ENCODE measurements at places on chromosomes 2 and 18. TPM values are rescaled to one million over a fixed set of nuclear protein-coding genes. Genes with fewer than 3 reads are reported as not detected.

Gene SOCS6
- 1.0 TPM for total RNA-seq

Gene PRKAG3
- not detected for total RNA-seq

Gene FBXO41
- total RNA-seq = 25.3 TPM

Gene CNTNAP5
- total RNA-seq = not detected

Gene RAB6C
- total RNA-seq = not detected

Gene FAHD2B
- total RNA-seq = 21.5 TPM

Gene SRBD1
- total RNA-seq = 18.1 TPM

Gene DOK6
- total RNA-seq = not detected

Gene ERMN
- 0.42 TPM for total RNA-seq

Gene CYRIA
- total RNA-seq = 1.0 TPM

- no peaks in the 10 kb centered on the region for H3K36me3 ChIP-seq
- no peak overlapping the region for H3K4me3 ChIP-seq
- H3K27me3 ChIP-seq = no peaks in the 10 kb centered on the region
- no peak for DNase-seq
- no peak overlapping the region for H3K27ac ChIP-seq
- H3K4me1 ChIP-seq = no peaks in the 10 kb centered on the region
Observed at GRCh38 chr18:47050468-47050867, 15.0 kb upstream of the ELOA2 start.

DNA sequence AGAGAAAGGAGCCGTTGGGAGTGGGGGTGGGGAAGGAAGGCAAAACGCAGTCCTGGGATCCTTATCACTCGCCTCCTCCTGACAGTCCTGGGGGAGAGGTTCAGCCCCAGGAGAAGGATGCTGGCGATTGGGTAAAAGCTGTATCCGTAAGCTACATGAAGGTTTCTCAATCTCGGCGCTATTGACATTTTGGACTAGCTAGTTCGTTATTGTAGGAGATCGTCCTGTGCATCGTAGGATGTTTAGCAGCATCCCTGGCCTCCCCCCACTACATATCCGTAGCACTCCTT, 511 bp upstream of the TP53I3 start:
- no peaks in the 10 kb centered on the region for H3K36me3 ChIP-seq
- H3K4me3 ChIP-seq = peak overlapping the region; percentile 67
- peak overlapping the region; percentile 33 for H3K27ac ChIP-seq
- no peaks in the 10 kb centered on the region for H3K27me3 ChIP-seq

GRCh38 chr2:210459407-210459806, 17.2 kb downstream of the LANCL1 start:
- no peaks in the 10 kb centered on the region for H3K4me1 ChIP-seq
- no peak for DNase-seq
- no peaks in the 10 kb centered on the region for H3K27me3 ChIP-seq

DNA sequence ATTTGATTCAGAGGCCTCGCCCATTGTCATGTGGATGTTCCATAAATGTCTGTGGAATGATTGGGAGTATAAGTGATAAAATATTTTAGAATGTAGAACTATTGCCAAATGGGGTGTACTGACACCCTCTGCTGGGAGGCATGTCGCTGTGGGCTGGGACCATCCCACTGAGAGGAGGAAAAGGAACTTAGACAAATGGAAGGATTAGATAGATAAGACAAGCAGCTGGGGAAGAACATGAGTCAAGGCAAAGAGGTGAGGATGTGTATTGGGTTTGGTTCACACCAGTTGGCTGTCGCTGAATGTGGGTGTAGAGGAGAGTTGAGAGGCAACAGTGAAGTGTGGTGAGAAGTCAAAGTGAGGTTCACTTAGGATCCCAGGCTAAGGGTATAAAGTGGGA, 4.0 kb downstream of the C2orf74 start:
- H3K27ac ChIP-seq = no peak overlapping the region
- H3K27me3 ChIP-seq = no peaks in the 10 kb centered on the region
- no peaks in the 10 kb centered on the region for H3K4me1 ChIP-seq
- no peak for DNase-seq
- no peak overlapping the region for H3K4me3 ChIP-seq

- DNase-seq = no peak
- H3K36me3 ChIP-seq = no peaks in the 10 kb centered on the region
- no peaks in the 10 kb centered on the region for H3K4me1 ChIP-seq
- no peaks in the 10 kb centered on the region for H3K27me3 ChIP-seq
- H3K27ac ChIP-seq = no peak overlapping the region
Observed at GRCh38 chr18:27214831-27215230, 29.7 kb upstream of the CHST9 start.

DNA sequence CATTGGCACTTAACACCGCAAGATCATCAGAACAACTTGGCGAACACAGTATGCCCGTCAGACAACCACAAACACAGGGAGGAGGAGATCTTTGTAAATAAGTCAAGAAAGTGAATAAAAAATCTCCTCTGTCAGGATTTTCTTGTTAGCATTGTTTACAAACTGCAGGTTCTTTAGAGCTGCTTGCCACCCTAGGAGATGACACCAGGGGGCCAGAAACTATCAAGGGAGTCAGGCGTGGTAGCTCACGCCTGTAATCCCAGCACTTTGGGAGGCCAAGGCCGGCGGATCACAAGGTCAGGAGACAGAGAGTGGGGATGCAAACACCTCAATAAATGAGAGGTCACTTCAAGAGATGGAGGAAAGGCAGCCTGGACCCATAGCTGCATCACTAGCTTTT, 428.1 kb downstream of the SETBP1 start:
- no peak for DNase-seq
- H3K4me3 ChIP-seq = no peak overlapping the region
- H3K27me3 ChIP-seq = no peaks in the 10 kb centered on the region
- no peaks in the 10 kb centered on the region for H3K36me3 ChIP-seq
- peaks cover 8% of the 10 kb centered on the region for H3K4me1 ChIP-seq
- H3K27ac ChIP-seq = no peak overlapping the region

DNA sequence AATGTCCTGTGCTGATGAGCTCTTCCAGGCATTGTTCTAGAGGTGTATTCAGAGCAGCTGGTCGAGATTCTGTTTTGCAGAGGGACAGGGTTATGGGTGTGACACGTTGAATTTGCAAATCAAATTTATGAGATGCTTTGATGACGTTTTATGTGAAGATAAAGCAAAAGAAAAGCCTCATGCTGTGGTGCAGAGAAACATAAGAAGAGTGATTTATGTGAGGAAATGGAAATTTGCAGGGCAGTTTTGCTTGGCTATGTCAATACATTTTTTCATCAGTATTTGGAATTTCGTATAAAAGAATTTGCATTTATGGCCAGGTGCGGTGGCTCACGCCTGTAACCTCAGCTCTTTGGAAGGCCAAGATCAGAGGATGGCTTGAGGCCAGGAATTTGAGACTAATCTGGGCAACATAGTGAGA, 36.4 kb downstream of the TSN start:
- DNase-seq = no peak
- H3K4me1 ChIP-seq = no peaks in the 10 kb centered on the region
- H3K4me3 ChIP-seq = no peak overlapping the region
- no peak overlapping the region for H3K27ac ChIP-seq
- peaks cover 5% of the 10 kb centered on the region for H3K27me3 ChIP-seq
- no peaks in the 10 kb centered on the region for H3K36me3 ChIP-seq

- no peaks in the 10 kb centered on the region for H3K36me3 ChIP-seq
- no peak for DNase-seq
- H3K27ac ChIP-seq = no peak overlapping the region
- no peaks in the 10 kb centered on the region for H3K4me1 ChIP-seq
- H3K27me3 ChIP-seq = no peaks in the 10 kb centered on the region
- no peak overlapping the region for H3K4me3 ChIP-seq
Observed at GRCh38 chr18:10265560-10266333, 188.7 kb upstream of the APCDD1 start.

DNA sequence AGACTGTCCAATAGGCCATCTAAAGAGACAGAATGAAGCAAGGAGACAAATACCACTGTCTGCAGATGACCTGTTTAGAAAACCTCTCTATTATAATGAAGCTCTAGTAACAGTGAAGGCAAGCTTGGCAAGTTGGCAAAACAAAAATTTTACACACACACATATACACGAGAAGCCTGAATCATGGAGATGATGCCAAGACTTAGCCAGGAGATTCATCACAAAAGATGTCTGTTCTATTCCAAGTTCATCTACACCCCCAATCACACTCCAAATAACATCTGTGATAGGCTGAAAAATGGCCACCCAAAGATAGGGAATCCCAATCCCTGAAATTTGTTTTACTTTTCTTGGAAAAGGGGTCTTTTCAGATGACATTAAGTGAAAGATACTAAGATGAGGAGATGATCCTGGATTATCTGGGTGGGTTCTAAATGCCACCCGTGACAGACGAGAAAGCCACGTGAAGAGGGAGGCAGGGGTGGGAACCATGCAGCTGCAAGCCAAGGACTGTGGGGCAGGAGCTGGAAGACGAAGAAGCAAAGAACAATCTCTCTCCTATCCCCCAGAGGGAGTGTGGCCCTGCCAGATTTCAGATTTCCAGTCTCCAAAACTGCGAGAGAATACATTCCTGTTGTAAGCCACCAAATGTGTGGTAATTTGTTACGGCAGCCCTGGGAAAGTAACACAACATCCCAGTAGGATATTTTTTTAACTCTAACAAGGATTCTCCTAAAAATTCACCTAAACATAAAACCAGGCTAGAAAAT, 20.0 kb downstream of the HDLBP start:
- DNase-seq = no peak
- no peak overlapping the region for H3K4me3 ChIP-seq
- H3K27me3 ChIP-seq = no peaks in the 10 kb centered on the region
- peaks cover 8% of the 10 kb centered on the region for H3K36me3 ChIP-seq
- no peak overlapping the region for H3K27ac ChIP-seq

GRCh38 chr2:34368304-34368703, 769.2 kb upstream of the FAM98A start:
- H3K36me3 ChIP-seq = no peaks in the 10 kb centered on the region
- H3K4me3 ChIP-seq = no peak overlapping the region
- no peak for DNase-seq
- no peak overlapping the region for H3K27ac ChIP-seq

GRCh38 chr2:181850936-181851560, 40.5 kb upstream of the ITPRID2 start:
- DNase-seq = no peak
- no peaks in the 10 kb centered on the region for H3K36me3 ChIP-seq
- no peak overlapping the region for H3K4me3 ChIP-seq
- no peak overlapping the region for H3K27ac ChIP-seq

DNA sequence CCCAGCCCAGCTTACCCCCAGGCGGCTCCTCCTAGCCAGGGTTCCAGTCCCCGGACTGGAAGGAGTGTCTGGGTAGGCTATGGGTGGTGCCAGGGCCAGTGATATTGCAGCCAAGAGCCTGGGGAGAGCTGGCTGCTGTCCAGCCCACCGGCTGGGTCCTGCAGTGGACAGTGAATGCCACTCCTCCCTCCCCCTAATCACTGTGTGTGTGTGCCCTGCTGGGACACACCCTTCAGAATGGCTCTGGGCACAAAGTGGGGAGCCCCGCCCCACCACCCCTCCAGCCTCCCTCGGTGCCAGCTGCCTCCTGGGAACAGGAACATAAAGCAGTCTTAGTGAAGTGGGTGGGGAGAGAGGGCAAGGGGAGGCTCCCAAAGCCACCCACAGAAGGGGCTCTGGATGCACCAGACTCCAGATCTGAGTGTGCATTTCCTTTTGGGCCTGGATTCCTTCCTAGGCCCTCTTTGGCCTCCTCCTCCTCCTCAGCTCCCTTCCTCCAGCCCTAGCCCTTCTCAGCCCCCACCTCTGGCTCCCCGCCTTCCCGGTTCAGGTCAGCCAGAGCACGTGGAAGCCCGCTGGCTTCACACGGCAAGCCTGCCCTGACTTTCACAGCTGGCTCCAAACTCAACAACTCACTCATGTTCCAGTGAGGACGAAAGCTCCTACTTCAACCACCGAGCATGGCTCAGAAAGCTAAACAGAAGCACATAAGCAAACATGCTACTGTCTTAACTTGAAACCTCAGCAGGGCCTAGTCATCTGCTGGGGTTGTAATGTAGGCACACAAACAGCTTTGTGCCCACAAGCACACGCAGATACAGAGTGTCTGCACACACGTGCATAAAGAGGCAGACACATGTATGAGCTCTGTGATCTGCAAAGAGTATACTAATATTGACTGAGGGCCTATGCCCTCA, 209.2 kb upstream of the SMAD2 start:
- H3K4me3 ChIP-seq = no peak overlapping the region
- H3K36me3 ChIP-seq = no peaks in the 10 kb centered on the region
- DNase-seq = no peak
- peaks cover 8% of the 10 kb centered on the region for H3K27me3 ChIP-seq

DNA sequence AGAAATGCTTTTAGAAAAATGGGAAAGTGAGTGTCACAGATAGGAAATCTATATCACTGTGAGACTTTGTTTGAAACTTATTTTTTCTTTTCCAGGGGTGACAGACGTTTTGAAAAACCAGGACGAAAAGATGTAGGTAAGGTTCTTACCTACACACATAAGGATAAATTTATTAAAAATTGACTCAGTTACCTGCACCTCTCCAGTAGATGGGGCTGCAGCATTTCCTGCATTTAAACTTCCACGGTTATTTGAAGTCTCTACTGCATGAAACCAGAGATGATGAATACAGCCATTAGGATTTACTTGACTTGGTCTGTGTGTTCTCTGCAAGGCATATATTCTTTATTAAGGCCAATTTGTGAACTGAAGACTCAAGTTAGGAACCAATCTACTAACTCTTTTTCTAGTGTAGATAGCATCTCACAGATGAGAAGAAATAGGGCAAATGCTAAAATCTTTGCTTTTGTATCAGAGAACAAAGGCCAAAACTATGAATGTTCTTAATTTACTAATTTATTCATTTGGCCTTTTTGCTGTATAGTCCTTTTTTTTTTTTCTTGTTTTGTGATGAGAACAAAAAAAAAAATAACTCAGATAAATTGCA, 15.0 kb downstream of the KCNJ13 start:
- DNase-seq = peak; percentile 19
- H3K4me3 ChIP-seq = no peak overlapping the region
- no peaks in the 10 kb centered on the region for H3K27me3 ChIP-seq
- H3K4me1 ChIP-seq = peaks cover 4% of the 10 kb centered on the region
- H3K27ac ChIP-seq = no peak overlapping the region

DNA sequence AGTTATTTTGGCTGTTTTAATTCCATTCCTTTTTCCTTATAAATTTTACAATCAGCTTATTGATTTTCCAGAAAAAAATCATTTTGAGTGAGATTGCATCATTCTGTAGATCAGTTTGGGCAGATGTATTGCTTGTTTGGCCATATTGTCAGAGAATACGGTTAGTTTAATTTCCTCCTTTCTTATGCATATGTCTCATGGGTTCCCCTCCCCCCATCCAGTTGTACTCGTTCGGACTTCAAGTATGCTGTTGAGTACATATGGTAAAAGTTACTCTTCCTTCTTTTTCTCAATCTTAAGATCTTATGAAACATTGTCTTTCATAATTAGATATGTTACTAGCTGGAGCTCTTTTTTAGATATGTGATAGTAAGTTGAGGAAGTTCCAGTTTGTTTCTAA, 131.2 kb upstream of the TTC27 start:
- no peak overlapping the region for H3K27ac ChIP-seq
- no peak overlapping the region for H3K4me3 ChIP-seq
- no peak for DNase-seq
- no peaks in the 10 kb centered on the region for H3K27me3 ChIP-seq

All from CD8-positive, alpha-beta memory T cell (primary cell).